ENCODE measurements at places on chromosomes 2 and 18.

DNA sequence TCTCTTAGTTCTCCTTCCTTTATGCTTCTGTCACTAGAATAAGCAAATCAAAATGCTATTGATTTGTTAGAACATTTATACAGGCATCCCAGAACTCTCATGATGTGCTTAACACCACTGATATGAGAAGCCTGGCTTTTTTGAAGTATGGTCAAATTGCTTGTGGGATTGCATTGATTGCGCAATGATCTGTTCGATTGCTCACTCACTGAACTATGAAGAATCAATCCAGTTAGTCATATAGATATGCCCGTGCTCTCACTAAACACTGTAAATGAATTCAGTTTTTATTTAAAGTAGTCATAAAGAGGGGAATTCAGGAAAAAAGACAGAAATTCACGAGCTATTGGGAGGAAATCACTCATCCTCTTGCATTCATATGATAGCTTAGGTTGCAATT, 1237.8 kb downstream of the SUCLG1 start:
- peak; percentile 20 for DNase-seq

GRCh38 chr2:29114946-29115609, at the start of gene CLIP4:
TSS of gene CLIP4 (plus strand) at chr2:29115415. CDS start at chr2:29121389, 5,974 bp downstream.
- peak; percentile 86 for DNase-seq

GRCh38 chr18:21702602-21703001, 2.0 kb downstream of the ABHD3 start:
- DNase-seq = no peak

- peak; percentile 80 for DNase-seq
Observed at GRCh38 chr2:96824079-96824870, 8.2 kb downstream of the CNNM3 start.

DNA sequence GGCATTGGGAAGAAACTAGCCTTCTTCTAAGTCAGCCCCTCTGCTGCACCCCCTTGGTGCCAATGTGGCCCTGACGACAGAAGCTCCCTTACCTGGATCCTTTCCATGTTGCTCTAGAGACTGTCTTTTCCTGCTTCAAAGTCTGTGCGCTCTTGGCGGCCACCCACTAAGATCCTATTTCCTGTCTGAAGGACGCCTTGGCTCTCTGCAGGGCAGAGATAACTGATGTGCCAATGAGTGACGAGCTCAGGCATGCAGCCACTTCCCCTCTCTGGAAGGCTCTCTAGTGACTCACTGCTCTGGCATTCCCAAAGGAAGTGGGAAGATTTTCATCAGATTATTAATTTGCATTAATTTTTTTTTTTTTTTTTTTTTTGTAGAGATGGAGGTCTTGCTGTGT, 273.5 kb downstream of the CDH20 start:
- DNase-seq = peak; percentile 89

Data from choroid plexus epithelial cell (primary cell).